Epithelial cell of alveolus of lung (primary cell): ENCODE measurements at places on chromosomes 5 and 9. TPM values are rescaled to one million over a fixed set of nuclear protein-coding genes. Genes with fewer than 3 reads are reported as not detected.

DTWD2 gene
- total RNA-seq, result 3.7 and 4.2 TPM in 2 replicates

SPATA31A1 gene
- total RNA-seq, result not detected in 2 replicates

FOXI1 gene
- not detected in 2 replicates for total RNA-seq

DAPK1 gene
- total RNA-seq, result 1.6 and 8.3 TPM in 2 replicates

FOCAD gene
- 29.6 and 40.5 TPM in 2 replicates for total RNA-seq

SHISAL2B gene
- total RNA-seq, result 4.3 TPM in 1 of 2 replicates, not detected in the other

GARIN3 gene
- total RNA-seq, result not detected in 2 replicates
